ENCODE measurements at places on chromosomes 3 and 15.
A peak's percentile ranks its signal among the peaks of the same experiment; 100 is the strongest.

- DNase-seq: no peak
Observed at GRCh38 chr15:100714034-100714748, 111.8 kb downstream of the ASB7 start.

DNA sequence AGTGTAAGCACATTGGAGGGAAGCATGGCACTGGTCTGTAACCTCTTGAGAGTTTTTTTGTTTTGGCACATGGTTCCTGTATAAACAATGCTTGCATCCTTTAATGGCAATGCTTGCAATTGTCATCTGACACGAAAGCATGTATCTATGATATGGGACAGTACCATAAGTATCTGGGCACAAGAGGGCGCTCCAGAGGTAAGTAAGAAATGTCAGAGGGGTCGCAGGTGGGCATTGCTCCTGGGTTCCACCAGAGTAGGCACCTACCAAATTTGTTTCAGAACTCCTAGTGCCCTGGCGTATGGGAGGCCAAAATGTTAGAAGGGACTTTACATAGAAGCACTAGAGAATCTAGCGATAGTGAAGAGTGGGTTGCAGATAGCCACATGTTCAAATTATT is 58.7 kb upstream of the BCHE start:
- DNase-seq: no peak

GRCh38 chr3:7788881-7789280 is 712.7 kb upstream of the LMCD1 start:
- no peak for DNase-seq

DNA sequence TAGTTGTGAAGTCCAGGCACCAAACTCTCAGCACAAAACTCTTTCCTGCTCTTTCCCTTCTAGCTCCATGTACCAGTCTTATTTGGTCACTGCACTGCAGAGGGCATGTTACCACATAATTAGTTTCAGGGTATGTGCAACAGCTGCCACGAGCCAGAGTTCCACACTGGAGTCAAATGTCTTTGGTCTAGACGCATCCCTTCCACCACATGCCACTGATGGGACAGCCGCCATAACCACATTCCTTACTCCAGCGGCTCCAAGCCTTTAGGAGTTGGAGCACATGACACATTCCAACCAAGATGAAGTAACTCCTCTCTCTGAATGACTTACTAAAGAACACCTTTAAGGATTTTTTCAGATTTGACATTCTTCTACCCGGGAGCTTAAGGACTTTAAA is 153.4 kb downstream of the ERC2 start:
- peak; percentile 83 for DNase-seq

DNA sequence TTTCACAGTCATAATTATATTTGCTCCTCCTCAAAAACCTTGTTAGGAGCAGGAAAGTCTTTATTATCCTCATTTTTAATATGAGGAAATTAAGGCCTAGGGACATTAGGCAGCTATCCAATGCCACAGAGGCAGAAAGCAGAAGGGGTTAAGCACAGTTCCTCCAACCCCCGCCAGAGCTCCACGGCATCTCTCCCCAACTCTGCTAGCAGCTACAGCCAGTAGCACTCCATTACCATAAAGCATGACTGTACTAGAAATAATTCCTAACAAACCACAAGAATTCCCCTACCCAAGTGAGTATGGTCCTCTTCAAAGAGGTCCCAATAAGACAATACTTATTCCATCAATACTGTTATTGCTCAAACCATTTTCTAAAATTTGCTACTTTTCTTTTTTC is 9.8 kb downstream of the HEG1 start:
- DNase-seq: peak; percentile 88

DNA sequence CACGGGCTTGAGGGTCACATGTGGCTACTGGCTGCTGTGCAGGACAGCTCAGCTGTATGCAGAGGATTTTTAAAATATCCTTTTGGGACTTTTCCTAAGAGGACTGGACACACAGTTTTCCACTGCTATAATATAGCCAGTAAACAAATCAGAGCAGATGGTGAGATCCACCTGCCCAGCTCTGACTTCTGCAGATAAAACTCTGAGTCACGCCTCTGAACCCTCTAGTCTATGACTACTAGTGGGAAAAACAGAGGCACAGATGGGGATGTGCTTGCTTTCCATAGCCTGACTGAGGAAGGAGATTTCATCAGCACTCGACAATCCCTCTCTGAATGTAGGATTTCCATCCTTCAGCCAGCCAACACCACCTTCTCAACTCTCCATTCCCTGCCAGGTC is 45.1 kb downstream of the COLQ start:
- no peak for DNase-seq

GRCh38 chr15:64381000-64381751 is at the start of gene PCLAF:
Gene PCLAF (minus strand): TSS chr15:64381441. CDS start chr15:64381371, 70 bp downstream.
- DNase-seq: peak; percentile 96

DNA sequence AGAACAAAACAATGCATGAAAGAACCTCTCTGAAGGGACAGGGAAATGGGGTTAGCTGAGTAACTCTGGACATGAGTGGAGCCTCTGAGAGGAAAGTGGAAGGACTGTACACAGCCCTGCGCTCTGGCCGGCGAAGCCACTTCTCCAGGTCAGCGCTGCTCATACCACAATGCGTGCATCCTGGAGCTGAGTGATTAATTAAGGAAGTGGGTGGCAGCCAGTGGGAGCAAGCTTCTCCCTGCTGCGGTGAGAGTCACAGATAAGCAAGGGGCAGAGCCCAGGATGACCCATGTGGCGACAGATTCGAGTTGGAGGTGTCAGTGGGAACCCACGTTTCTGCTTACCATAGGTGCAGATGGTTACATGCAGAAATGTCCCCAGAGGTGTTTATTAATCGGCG is 48.0 kb downstream of the KLF15 start:
- DNase-seq: no peak

- DNase-seq: no peak
Observed at GRCh38 chr15:29852201-29852600, 29.9 kb upstream of the TJP1 start.

DNA sequence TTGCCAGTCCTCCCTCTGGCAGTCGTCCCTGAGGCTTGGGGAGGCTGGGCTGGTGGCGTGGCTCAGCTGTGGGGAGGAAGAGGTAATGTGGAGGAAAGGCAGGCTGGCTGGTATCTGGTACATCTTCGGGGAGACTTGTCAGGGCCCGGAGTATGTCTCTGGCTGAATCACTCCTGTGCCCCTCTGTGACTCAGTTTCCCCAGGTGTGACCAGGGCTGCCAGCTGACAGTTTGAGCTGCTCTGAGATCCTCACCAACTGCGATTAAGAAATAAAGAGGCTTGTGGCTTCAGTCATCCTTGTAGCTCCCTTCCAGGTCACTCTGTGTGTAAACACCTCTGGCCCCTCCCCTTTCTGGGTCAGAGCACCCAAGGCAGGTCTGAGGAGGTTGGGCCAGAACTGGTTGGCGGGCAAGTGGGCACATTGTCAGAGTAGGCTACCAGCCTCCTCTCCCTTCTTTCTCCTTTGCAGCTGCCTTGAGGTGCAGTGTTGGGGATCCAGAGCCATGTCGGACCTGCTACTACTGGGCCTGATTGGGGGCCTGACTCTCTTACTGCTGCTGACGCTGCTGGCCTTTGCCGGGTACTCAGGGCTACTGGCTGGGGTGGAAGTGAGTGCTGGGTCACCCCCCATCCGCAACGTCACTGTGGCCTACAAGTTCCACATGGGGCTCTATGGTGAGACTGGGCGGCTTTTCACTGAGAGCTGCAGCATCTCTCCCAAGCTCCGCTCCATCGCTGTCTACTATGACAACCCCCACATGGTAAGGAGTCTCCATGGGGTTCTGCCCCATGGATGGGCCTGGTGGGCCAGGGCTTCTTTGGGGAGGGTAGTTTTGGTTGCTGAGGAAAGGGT is 3.0 kb downstream of the TEX264 start:
- no peak for DNase-seq

DNA sequence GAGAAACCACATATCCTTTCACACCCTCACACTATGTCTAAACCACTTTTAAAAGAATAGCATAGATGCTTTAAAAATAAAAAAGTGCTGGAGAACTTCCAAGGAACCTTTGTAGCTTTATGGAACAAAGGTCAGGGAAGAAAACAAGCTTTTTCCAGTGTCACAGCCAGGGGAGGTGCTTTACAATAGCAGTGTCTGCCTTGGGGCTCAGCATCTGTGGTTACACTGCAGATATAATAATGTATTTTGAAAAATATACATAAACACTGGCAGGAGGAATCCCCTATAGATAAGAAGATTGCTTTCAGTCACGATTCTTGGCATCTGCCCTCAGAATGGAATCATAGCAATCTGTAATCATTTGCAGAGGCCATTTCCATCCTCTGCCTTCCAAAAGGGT is 362.4 kb upstream of the LRRC3B start:
- no peak for DNase-seq

GRCh38 chr3:188286087-188286513 is 132.1 kb downstream of the LPP start:
- peak; percentile 98 for DNase-seq

DNA sequence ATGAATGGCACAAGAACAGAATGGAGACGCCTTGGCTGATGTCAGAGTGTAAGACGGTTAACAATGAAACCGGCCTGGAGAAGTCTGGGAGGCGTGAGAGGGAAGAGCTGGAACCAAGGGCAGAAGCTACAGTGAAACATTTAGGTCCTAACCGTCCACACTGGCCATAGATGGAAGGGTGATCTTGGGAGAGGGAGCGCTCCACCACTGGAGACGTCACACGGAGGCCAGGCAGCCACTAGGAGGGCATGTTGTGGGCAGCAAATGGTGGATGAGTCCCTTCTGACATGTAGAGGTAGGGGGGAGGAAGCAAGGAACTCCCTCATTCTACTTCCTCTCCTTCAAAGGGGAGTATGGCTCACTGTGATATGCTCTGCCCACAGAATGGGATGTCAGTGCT is 23.8 kb downstream of the FEM1B start:
- no peak for DNase-seq

DNA sequence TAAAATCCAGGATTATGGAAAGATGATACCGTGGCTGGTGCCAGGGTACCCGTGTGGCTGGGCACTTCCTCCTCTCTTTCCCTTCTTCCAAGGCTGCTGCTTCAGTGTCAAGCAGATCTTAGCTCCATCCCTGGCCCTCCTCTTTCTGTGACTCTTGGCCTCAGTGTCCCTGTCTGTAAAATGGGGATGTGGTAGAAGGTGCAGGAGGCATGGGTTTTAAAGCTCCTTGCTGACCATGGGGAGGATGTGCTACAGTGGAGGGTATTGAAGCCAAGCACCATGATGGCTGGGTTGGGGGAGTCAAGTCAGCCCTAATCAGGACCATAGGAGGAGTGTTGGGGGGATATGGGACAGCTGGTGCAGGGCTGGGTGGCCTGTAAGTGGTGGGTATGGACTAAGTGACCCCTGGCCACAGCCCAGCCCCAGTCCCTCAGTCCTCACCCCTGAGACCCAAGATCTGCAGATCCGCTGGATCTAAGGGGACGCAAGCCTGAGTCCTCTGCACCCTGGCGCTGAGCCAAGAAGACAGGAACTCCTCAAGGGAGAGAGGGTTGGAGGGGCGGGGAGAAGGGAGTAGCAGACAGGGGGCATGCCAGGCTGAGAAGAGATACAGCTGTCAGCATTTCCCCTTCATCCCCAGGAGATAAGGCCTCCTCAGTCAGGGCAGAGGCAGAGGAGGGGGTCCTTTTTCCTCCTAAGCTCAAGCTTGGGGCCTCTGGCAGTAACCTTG is 12.0 kb downstream of the PTH1R start:
- peak; percentile 38 for DNase-seq

GRCh38 chr3:150868282-150868681 is 37.0 kb downstream of the MINDY4B start:
- no peak for DNase-seq

GRCh38 chr15:66594344-66594743 is 28.5 kb upstream of the LCTL start:
- DNase-seq: no peak

DNA sequence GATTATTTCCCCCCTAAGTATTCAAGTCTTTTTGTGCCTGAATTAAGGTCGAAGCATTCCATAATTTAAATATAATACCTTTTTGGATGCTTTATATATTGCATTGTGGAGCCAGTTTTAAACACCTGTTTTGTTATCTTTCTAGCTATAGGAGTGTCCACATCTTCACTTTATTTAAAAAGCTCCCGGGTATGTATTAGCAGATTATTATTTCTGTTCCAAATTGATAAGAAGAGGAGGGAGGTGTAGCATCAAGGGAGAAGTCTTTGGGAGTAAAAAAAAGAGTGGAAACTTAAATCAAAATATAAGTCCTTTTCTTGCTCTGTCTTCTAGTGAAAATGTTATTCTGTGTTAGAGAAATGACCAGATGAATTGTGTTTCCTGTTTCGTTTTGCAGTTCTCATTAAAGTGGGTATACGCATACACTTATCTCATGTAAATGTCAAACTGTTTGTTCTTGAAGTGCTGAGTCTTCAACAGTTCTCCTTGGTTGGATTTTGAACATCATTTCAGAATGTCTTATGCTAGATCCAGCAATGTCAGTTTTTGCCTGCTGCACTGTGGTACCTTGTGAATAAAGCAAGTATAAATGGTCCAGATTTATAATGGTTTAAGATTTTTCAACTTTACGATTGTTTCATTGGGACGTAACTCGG is 105.8 kb downstream of the FNDC3B start:
- DNase-seq: no peak

- no peak for DNase-seq
Observed at GRCh38 chr3:183460081-183461055, 31.9 kb upstream of the MCF2L2 start.

DNA sequence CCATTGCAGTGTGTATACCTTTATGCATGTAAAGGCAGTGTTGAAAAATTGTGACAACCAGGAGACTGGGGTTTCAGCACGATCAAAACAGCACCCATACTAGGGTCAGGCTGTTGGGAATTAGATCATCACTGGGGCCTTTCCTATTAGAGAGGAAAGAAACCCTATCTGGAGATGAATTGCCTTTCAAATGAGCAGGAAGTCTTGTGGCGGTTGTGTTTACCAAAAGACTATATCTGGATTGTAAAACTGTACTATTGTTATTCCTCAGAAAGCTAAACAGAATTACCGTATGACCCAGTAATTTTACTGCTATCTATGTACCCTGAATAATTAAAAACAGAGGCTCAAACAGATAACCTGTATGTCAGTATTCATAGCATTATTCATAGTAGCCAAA is 10.1 kb downstream of the UBE2E1 start:
- no peak for DNase-seq

- no peak for DNase-seq
Observed at GRCh38 chr15:25176991-25177954, 222.5 kb downstream of the SNRPN start.

- DNase-seq: peak; percentile 19
Observed at GRCh38 chr3:180408654-180409053, 193.3 kb upstream of the TTC14 start.

DNA sequence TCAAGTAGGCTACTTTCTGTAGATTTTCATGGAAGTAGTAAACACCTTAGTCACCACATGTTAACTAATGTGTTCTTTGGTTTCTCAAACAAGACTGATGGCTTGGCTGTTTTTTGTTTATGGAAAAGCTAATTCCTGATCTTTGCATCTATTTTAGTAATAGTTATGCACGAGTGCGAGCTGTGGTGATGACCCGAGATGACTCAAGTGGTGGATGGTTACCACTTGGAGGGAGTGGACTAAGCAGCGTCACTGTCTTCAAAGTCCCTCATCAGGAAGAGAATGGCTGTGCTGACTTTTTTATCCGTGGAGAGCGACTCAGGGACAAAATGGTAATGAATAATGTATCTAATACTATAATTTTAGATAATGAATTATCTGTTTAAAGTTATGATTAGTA is 46.6 kb downstream of the SPRED1 start:
- DNase-seq: peak; percentile 33

- no peak for DNase-seq
Observed at GRCh38 chr3:22728406-22728805, 474.7 kb upstream of the UBE2E2 start.
